ENCODE measurements at places on chromosomes 13 and 19.

DNA sequence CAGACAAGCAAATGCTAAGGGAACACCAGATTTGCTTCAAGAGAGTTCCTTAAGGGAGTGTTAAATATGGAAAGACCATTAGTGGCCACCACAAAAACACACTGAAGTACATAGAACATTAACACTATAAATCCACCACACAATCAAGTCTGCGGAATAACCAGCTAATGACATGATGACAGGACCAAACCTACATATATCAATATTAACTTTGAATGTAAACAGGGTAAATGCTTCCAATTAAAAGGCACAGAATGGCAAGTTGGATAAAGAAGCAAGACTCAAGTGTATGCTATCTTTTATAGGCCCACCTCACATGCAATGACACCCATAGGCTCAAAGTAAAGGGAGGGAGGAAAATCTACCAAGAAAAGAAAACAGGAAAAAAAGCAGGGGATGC lies 291.3 kb downstream of the COG6 start:
- no peak for DNase-seq

DNA sequence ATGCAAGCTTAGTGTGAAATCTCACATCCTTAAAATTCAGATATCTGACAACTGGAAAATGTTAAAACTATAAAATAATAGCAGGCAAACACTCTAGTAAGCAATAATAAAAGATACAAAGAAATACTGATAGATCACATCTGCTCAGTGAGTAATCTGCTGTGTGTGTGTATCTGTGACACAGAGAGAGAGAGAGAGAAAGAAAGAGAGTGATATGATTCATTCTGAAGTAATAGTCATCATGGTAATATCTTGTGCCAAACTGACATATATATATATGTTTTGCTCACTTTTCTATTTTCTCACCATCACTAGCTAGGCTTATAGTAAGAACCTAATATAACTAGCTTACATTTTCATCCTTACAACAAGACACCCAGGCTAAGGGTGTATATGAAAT lies 288.0 kb upstream of the SLITRK6 start:
- no peak for DNase-seq

DNA sequence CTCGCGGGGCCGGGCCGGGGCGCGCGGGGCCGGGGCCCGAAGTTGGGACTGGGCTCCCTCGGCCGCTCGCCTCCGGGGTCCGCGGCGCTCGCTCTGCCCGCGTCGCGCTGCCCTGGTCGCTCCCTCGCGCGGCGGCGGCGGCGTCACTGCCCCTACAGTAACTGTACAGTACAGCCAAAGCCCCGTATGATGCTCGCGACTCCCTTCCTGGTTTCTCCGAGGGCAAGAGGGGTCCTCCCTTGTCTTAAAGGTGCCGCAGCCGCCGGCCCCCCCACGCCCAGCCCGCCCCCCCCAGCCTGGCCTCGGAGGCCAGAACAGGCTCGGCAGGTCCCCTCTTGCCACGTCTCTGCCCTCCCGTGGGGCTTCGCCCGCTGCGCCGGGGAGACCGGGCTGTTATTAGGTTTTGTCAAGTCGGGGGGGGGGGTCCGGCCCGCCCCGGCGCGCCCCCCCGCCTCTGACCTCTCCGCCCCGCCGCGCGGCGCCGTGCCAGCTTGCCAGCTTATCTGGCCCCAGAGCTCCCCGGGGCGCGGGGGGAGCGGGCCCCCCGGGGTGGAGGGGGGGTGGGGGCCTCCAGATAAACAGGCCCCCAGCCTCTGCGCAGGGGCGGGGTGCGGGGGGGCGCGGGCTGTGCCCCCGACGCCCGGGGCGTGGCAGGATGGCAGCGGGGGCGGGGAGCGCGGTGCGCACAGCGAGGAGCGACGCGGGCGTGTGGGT lies at the start of gene ZBTB7A:
Gene ZBTB7A (minus strand): TSS at position 218 of the 714 bp plus-strand sequence. CDS start 11,667 bp downstream, outside the sequence.
- peak; percentile 80 for DNase-seq

- no peak for DNase-seq
These were observed 25.2 kb upstream of the F7 start for GRCh38 chr13:113080361-113080831.

DNA sequence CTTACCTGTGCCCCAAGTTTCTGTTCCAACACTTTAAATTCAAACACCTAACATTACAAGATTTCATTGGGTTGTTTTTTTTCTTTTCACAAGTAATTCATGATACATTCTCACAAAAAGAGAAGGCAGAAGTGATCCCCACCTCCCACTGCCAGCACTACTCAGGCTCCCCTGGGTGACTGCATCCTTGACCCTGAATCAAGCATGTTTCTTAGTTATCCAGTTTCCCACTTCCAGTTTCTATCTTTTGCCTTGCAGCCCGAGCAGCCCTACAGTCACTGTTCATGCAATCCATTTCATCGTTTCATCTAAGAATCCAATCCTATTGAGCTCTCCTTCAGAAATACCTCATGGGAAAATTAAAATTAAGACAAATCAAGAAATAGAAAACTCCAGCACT lies 61.4 kb downstream of the RNASEH2B start:
- no peak for DNase-seq

DNA sequence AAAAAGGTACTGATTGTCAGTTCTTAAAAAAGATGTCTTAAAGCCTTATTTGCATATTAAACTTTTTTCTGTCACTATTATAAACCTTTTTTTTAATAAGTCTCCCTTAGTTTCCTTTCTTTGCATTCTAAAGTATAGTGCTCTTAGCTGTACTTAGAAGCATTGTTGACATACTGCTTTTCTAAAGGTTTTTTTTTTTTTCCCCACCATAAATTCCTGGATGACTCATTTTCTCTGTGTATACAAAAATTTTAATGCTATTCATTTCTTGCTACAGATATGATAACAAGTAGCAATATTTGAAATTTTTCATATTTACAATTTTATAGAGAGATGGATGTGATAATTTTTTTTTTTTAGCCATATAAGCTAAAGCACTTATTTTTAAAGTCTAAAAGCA lies 43.5 kb downstream of the METTL21C start:
- DNase-seq: peak; percentile 44

- no peak for DNase-seq
These were observed 70.6 kb downstream of the MTUS2 start for GRCh38 chr13:28890712-28891111.

DNA sequence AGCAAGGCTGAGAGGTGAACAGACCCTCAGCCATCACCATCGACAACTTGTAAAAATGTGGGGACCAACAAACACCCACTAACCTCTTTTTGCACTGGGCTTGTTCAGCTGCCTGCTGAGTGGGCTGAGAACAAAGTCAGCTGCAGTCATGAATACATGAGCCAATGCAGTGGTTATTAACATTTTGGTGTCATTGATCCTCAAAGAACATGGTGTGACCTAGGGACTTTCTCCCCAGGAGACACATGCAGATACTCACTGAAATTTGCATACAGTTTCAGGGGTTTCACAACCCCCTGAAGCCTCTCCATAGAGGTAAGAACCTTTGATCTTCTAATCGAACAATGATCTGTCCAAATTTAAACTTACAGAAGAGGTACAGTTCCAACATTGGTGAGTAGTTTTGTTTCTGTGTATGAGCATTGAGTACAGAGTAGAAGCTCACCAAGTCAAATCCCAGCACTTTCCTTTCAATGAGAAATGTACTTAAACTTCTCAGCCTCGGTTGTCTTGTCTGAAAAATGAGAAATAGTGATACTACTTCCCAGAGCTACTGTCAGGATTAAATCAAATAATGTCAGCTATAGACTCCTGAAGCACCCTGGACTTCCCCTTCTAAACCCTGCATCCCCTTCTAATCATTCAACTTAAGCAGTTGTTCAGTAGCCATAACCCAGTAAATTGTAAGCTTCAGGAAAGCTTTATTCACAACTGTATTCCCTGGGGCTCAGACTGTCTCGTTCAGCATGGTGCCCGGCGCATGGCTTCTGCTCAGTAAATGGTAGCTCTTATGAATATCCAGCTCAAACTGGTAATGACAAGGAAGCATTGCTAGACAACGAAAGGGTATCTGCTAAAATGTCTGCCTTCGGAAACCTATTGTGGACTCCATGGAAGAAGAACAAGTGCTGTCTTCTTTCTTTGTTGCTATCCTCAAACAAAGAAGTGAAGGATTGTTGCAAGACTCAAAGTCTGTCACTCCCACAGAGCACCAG lies 148.7 kb downstream of the FOXO1 start:
- DNase-seq: no peak

DNA sequence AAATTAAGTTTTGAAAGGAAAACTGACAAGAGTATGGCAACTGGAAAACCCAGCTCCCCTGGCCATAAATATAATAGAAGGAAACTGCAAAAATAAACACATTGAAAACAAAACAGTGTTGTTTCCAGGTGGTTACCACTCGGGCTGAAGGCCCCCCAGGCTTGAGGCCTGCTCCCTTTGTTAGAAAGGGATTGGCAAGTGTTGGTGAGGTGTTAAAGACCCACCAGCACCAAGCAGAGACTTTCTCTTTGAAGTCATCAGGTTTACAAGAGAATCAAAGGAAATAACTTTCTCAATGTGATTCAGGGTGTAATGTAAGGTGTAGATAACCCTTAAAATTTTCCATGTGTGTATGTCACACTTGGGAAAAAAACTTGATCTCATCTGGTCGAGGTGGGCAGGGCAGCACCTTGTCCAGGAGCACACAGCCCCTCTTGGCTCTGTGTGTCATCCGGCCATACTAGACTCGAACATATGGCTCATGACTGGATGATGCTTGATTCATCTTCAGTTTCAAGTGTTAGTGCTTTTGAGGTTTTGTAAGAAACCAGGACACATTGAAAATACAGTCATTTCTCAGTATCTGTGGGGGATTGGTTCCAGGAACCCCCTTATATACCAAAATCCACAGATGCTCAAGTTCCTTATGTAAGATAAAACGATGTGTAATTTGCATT lies 7.8 kb downstream of the ACTN4 start:
- DNase-seq: peak; percentile 55

GRCh38 chr13:91347996-91348905 lies 764 bp downstream of the MIR17HG start:
- DNase-seq: peak; percentile 51

DNA sequence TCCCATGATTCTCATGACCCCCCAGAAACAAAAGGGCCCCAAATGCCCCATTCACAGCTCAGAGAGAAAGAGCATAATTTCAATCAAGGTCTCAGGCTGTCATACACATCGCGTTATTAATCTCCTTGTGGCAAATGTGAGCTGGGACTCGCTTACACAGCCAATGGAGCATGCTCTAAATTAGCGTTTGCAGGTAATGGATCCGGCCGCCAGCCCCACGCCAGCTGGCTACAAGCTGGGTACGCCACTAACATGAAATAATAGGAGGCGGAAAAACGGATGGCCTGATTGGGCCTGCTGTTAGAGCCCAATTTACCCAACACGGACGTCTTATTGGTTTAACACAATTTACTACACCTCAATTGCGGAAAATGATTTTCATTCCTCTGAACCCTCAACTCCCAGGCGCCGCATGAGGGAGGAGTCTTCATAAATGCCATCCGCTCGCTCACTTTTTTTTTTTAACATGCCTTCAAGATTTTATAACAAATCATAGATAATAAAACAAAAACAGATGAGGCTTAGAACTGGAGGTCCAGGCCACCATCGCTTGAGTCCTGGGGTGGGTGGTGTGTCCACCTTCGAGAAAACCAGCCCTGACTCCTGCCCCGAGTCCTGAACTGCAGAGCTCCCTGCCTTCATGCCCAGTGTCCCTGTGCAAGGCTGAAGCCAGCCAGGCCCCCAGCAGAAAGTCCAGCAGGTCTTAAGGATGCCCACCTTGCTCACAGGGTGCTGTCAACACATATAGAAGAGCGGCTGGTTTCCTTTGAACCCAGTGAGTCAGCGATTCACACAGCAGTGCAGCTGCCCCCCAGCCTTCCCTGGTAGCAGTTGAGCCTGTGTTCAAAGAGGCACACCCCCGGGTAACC lies 62.1 kb downstream of the PEPD start:
- no peak for DNase-seq

GRCh38 chr19:23779645-23780044 lies 21.0 kb upstream of the ZNF681 start:
- DNase-seq: no peak

DNA sequence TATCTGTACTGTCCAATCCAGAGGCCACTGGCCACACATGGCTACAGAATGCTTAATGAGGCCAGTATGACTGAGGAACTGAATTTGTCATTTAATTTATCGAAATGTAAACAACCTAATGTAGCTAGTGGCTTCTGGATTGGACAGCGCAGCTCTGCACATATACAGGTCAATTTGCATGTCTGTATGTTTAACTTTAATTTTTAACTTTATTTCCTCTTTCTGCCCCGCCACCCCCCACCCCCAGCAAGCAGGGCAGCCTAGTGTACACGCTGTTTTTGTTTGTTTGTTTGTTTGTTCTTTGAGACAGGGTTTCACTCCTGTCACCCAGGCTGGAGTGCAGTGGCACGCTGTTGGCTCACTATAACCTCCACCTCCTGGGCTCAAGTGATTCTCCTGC lies 15.5 kb downstream of the ZSWIM9 start:
- no peak for DNase-seq

DNA sequence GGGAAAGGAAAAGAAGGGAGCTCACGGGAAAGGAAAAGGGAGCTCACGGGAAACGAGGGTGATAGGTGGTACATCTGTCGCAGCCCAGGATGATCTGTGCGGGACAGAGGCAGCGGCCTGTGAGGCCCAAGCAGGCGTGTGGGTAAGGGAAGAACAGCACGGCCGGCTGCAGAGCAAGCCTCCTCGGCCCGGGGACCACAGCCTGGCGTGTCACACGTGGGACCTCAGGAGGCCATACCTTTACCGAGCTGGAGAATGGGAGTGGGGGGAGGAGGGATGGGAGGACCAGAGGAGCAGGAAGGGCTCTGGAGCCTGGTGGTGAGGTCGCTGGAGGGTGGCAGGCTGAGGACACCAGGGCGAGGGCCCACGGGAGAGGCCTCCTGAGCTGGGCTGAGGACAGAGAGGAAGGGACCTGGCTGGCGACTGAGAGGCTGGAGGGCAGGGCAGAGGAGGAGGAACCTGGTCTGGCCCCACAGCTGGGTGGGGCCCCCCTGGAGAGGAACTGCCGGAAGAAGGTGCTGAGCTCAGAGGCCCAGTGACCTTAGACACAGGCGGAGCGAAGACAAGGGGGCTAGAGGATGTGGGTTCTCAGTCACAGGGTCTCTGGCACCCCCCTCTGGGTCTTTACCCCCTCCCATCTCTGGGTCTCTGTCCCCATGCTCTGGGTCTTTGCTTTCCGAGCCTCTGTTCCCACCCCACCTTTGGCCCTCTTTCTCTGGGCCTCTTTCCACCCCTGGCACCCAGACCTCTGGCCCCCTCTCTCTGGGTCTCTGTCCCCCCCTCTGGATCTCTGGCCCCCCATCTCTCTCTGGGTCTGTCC lies 2.9 kb upstream of the FTL start:
- DNase-seq: peak; percentile 25

- peak; percentile 77 for DNase-seq
These were observed 12.3 kb upstream of the ZNF180 start for GRCh38 chr19:44512326-44513298.

GRCh38 chr13:29573190-29573589 lies 22.3 kb downstream of the SLC7A1 start:
- DNase-seq: peak; percentile 65

- DNase-seq: no peak
These were observed 286.5 kb downstream of the FOXO1 start for GRCh38 chr13:40379794-40380578.

DNA sequence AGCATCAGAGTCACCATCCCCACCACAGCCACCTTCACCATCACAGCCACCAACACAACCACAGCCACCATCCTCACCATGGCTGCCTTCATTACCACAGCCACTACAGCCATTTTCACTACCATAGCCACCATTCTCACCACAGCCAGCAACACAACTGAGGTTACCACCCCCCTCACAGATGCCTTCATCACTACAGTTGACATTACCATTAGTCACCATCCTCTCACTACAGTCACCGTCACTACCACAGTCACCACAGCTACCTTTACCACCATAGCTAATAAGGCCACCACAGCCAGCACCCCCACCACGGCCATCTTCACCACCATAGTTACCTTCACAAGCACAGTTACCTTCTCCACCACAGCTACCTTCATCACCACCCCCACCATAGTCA lies 269.6 kb downstream of the DNAJC15 start:
- no peak for DNase-seq

Data from dermis blood vessel endothelial cell (primary cell).